ENCODE measurements at places on chromosomes 2 and 18.

GRCh38 chr18:10405014-10405493, 49.4 kb upstream of the APCDD1 start:
- no peak overlapping the region for H3K4me3 ChIP-seq
- no peak overlapping the region for H3K27ac ChIP-seq
- H3K27me3 ChIP-seq: peaks cover 4% of the 10 kb centered on the region

GRCh38 chr18:23071285-23071684, 64.0 kb upstream of the CABLES1 start:
- H3K27me3 ChIP-seq: no peaks in the 10 kb centered on the region
- peak overlapping the region; percentile 72 for H3K27ac ChIP-seq
- DNase-seq: peak; percentile 26
- peaks cover 51% of the 10 kb centered on the region for H3K4me1 ChIP-seq

GRCh38 chr2:38718601-38719000, 32.6 kb downstream of the SRSF7 start:
- no peaks in the 10 kb centered on the region for H3K27me3 ChIP-seq
- peaks cover 20% of the 10 kb centered on the region for H3K36me3 ChIP-seq
- H3K4me1 ChIP-seq: peaks cover 30% of the 10 kb centered on the region
- DNase-seq: no peak

DNA sequence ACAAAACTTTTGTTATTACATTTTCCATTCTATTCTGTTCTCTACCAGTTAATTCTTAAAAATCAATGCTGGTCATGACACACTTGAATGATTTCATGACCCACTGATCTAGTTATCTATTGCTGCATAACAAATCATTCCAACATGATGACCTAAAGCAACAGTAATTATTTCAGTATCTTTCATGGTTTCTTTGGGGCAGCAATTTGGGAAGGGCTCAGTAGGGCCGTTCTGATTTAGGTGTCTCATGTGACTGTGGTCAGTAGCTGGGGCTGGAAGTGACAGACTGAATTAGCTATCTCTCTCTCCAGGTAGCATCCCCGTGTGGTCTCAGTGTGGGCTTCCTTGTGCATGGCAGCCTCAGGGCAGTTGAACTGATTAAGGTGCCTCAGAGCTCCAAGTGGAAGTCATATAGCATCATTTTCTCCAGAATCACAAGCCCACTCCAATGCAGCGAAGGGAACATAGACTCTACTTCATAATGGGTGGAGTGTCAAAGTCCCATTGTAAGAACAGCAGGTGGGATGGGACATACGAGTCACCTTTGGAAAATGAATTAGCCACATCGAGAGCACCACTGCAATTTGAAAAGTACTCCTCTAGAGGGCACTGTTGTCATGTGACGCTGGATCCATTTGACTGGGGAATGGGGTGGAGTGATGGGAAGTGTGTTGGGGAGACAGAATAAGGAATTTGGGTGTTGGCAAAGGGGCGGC, 39.1 kb upstream of the FAM136A start:
- no peaks in the 10 kb centered on the region for H3K36me3 ChIP-seq
- peaks cover 25% of the 10 kb centered on the region for H3K27me3 ChIP-seq
- no peak for DNase-seq
- H3K27ac ChIP-seq: no peak overlapping the region

- no peak for DNase-seq
- no peak overlapping the region for H3K27ac ChIP-seq
- H3K36me3 ChIP-seq: no peaks in the 10 kb centered on the region
- H3K27me3 ChIP-seq: peaks cover 2% of the 10 kb centered on the region
Observed at GRCh38 chr2:238667639-238668038, 180.2 kb upstream of the TWIST2 start.

Measured in activated B cell treated with CpG ODN at 0.5 μM for 24 hours (primary cell).